EL (cell line): ENCODE measurements at places on chromosomes 7 and 10.

GRCh38 chr7:148563583-148564274, 26.8 kb upstream of the C7orf33 start:
- DNase-seq: no peak

DNA sequence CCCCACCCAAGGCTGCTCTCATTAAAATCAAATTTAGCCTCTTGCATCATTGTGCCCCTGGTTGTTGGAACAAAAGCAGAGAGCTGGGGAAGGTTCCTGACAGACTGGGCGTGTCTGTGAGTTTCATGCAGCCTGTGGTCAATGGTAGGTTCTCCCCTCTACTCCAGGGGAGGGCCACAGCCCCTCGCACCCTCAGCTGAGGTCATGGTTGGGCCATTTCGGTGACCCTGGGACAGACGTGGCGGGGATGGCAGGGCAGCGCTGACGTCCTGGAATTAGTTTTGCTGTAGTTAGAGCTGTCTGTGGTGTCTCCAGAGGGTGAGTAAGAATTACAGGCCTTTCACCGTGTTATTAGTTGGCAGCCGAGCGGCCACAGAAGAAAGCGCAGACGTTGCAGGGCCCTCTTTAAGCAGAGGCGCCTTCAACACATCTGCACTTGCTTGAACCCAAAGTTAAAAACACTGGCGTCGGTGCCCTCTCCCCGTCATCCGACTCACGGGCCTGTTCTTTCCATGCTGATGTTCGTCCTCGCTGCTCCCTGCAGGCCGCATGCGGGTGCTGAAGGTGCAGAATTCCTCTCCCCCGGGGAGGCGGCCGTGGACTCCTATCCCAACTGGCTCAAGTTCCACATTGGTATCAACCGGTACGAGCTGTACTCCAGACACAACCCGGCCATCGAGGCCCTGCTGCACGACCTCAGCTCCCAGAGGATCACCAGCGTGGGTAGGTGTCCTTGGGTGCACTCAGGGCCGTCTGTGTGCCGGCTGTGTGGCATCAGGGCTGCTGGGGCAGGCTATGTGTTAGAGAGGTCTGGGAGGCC, 2.8 kb downstream of the FAM20C start:
- DNase-seq: peak; percentile 12

DNA sequence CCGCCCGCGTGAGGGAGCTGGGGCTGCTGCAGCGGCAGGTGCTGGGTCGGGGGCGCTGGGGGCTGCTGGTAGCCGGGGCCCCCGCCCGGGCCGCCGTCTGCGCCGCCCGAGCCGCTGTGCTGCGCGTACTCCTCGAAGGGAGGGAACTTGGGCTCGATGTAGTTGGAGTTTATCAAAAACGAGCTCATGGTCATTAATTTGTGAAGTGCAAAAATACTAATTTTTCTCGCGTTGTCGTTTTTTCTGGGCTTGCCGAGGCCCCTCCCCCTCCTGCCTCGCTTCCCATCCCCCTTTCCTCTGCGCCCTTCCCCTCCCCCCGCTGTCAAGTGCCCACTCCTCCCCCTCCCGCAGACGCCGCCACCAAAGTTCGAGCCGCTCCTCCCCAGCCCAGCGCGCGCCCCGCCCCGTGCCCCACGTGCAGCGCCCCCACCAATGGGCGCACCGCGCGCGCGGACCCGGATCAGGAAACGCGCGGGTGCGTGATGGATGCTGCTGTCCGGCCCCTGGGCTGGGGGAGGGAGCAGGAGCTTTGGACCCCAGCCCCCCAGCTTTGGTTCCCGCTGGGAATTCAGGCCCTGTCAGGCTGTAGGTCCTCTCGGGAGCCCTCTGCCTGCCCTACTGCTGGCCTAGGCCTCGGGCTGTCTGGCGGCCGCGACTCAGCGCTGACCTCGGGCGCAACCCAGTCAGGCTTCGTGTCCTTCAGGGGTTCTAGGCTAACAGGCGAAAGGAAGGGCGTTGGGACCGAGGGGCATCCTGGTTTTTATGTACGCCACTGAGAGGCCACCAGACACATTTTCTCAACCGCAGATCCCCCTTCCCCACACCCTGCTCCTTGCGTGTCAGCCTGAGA, at the start of gene HOXA4:
TSS of gene HOXA4 (minus strand) at position 218 of the 850 bp plus-strand sequence. CDS start at position 194, 24 bp downstream.
- DNase-seq: peak; percentile 90

- DNase-seq: no peak
Measured at GRCh38 chr7:152968514-152968913, 209.0 kb downstream of the ACTR3B start.

DNA sequence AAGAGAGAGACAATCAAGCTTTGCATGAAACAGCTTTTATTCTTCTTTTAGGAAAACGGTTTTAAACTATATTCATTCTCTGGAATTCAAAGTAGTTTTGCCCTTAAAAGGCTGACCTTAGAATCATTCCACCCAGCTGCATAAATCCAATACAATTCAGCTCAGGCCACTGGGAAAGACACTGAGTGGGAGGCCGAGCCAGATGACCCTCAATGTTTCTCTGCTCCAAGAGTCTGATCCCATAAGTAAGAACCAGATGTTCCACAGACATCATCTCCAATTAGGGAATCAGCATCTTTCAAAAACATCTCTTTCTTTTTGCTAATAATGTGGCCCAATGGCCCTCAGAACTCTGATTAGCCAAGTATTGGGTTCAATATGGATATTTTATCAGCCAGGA, 26.1 kb downstream of the CREB3L2 start:
- no peak for DNase-seq

GRCh38 chr7:78521961-78522360, 723.4 kb downstream of the PHTF2 start:
- DNase-seq: no peak

DNA sequence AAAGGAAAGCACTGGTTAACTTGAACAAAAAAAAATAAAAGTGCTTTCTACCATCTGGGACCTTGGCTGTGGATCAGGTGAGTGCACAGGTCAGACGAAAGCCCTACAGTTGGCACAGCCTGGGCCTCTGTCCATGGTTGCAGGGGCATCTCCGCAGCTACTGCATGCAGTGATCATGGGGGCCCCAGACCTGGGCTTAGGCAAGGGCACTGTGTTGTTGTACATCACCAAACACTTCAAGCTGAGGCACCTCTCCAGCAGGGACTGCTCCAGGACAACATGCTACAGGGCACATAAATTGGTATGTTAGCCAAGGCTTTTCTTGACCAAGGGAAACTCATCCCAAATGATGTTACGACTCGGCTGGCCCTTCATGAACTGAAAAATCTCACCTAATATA, 23.5 kb downstream of the KLHL7 start:
- DNase-seq: no peak

DNA sequence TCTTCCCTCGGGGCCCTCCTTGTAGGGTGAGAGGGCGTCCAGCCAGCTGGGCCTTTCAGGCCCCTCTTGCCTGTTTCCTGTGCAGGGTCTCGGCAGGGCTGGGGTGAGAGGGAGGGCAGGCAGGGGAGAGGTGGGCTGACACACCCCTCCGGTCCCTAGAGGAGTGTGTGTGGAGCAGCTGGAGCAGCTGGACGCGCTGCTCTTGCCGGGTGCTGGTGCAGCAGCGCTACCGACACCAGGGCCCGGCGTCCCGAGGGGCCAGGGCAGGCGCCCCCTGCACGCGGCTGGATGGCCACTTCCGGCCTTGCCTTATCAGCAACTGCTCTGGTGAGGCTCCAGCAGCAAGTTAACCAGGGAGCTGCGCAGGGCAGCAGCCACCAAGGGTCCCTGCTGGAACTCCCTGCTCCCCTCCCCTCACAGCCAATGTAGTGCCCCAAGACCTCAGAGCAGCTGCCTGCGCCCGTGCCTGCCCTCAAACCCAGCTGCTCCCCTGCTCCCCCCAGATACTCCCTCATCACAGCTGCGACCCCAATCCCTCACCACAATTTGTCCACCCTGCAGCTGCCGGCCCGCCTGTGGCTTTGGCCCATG, 15.7 kb upstream of the ZNF862 start:
- no peak for DNase-seq

- DNase-seq: no peak
Measured at GRCh38 chr10:88433565-88434186, 149.4 kb downstream of the RNLS start.

GRCh38 chr7:11480143-11480542, 351.9 kb downstream of the THSD7A start:
- DNase-seq: no peak

DNA sequence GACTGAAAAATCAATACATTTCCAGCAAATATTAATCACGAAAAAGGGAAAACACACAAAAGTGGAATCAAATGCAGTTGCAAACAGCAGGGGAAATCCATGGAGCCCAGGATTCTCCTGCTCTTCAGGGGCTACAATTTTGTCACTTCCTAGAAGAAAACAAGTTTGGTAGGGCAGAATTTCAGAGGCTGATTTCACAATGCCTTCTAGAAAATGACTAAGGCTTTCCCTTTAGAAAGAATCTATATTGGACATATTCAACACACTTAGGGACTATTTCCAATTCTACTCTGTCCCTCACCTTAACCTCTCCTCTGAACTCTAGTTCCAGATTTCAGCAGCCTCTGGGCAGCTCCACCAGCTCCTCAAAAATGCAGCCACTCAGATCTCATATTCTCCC, 111.3 kb downstream of the HECTD2 start:
- no peak for DNase-seq

DNA sequence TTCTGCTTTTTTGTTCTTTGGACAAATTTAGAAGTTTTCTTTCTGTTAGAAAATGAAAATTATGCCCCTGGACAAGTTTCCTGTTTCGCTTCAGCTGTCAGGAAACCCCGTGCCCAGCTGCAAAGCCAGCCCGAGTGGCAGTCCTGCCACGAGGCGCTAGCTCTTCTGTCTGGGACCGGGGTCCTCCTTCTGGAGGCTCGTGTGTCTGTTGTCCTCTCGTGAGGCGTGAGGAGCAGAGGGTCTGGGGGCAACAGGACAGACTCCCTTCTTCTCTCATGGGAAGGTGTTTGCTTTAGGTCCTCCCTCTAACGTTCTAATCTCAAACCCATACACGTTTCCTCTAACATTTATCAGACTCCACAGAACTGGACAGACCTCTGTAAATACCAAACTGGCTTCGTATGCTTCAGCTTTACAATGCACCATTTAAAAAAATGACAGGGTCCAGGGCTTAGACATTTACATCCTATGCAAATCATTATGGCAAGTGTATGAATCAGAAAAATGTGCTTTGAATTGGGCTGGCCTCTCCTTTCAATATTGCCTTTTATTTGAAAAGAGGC, 184.5 kb upstream of the SHH start:
- no peak for DNase-seq

GRCh38 chr10:43268491-43268890, 1.6 kb upstream of the RASGEF1A start:
- no peak for DNase-seq

- DNase-seq: no peak
Measured at GRCh38 chr7:47780555-47780954, 167.7 kb downstream of the PKD1L1 start.

GRCh38 chr10:124657806-124658205, 86.4 kb downstream of the FAM53B start:
- DNase-seq: no peak

DNA sequence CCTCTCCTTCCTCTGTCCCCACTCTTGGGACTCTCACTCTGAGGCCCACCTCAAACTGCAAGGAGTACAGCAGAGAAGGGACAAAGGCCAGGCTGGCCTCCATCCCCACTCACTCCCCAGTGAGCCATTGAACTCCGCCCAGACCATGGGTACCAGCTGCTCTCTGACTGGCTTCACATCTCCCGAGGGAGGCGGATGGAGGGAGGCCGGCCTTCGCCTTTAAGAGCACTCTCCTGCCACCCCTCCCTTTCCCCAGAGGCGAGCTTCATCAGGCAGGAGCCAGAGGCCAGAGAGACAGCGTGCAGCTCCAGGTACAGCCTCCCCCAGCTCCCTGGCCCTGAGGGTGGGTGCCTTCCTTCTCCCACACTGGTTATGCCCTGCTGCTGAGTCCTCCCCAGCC, 1.8 kb upstream of the LDB3 start:
- no peak for DNase-seq

DNA sequence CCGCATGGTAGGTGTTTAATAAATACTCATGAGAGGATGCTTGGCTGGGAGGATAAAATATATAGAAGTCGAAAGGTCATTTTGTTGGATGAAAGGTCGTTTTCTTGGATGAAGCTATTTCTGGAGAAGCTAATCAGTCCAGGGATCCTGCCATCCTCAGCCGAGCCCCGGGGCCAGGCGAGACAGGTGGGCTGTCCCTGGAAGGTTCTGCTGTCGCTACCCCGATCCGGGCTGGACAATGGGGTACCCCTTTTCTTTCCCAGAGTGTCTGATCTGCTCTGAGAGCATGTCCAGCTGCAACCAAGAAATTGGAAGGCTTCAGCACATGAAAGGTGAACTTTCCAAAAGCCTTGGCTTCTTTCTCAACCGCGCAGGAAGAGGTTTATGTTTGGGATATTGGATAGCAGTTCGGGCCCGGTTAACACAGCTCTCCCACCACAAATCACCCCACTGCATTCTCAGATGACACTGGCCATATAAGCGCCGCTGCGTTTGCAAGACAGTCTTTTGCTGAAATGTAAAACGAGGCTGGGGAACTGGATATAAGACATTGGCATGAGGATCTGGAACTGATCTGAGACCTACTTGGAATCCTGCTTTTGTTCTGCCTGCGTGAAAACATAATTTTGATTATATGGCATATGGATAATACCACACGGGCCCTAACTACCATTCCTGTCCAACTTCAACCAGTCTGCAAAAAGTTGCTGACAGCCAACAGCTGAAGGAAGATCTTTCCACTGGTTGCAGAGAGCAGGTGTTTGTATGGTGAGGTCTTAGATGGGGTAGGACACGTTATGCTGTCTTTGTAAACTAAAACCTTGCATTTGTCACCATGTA, 31.2 kb upstream of the MSRB2 start:
- DNase-seq: no peak

GRCh38 chr7:2157473-2158279, 75.1 kb downstream of the MAD1L1 start:
- peak; percentile 55 for DNase-seq

DNA sequence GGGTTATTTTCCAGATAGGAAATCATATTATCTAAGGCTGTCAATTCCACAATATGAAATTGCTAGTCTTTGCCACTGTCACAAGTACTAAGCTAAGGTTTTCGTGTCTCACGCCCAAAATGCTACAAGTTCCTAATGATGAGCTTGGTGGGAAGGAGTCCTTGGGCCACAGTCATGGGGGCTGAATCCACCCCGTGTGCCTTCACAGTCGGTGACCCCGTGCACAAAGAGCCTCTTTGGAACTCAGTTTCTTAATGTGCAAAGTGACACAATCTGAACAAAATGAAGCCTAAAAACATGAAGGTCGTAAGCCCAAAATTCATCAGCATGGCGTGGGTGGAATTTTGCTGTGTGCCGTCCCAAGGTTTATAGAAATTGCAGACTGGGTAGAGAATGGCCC, 337.0 kb upstream of the GALNT17 start:
- DNase-seq: no peak

GRCh38 chr10:79084012-79084971, 15.5 kb downstream of the ZMIZ1 start:
- peak; percentile 85 for DNase-seq

GRCh38 chr7:20293336-20293735, 37.4 kb upstream of the ITGB8 start:
- DNase-seq: no peak

GRCh38 chr7:21076054-21076453, 289.4 kb upstream of the SP8 start:
- no peak for DNase-seq

GRCh38 chr10:63365976-63366765, 99.6 kb downstream of the JMJD1C start:
- DNase-seq: peak; percentile 28
